Mucosa of gallbladder (tissue), 1 donor: ENCODE measurements at places on chromosomes 2 and 18. TPM values are rescaled to one million over a fixed set of nuclear protein-coding genes. Genes with fewer than 3 reads are reported as not detected.

Gene CHRND
- total RNA-seq, result not detected

Gene PAIP2B
- 6.9 TPM for total RNA-seq

Gene ARHGAP28
- 11.2 TPM for total RNA-seq

Gene HDLBP
- total RNA-seq, result 464 TPM

Gene MC4R
- total RNA-seq, result not detected

Gene CDH2
- total RNA-seq, result 3.1 TPM

Gene UGT1A3
- total RNA-seq, result 0.86 TPM

Gene ANKRD39
- total RNA-seq, result 19.1 TPM

Gene KCNG3
- total RNA-seq, result 0.12 TPM

Gene SLC16A14
- total RNA-seq, result 8.8 TPM

Gene TUBB8B
- not detected for total RNA-seq

Gene MRPL19
- total RNA-seq, result 45.4 TPM

Gene GPBAR1
- total RNA-seq, result 49.3 TPM

Gene LYG1
- total RNA-seq, result 1.6 TPM

Gene MOGAT1
- total RNA-seq, result 102 TPM

Gene TMX3
- total RNA-seq, result 28.5 TPM

Gene GCC2
- total RNA-seq, result 85.7 TPM

Gene XIRP2
- 0.06 TPM for total RNA-seq

Gene MRPS5
- total RNA-seq, result 54.0 TPM

Gene SP9
- total RNA-seq, result not detected

Gene UGT1A4
- total RNA-seq, result 5.2 TPM

Gene MAP2
- total RNA-seq, result 43.9 TPM

Gene HTRA2
- total RNA-seq, result 31.0 TPM

Gene MAL
- 2.9 TPM for total RNA-seq

Gene TSPYL6
- total RNA-seq, result not detected

Gene VAMP8
- 178 TPM for total RNA-seq

Gene ANKRD62
- total RNA-seq, result not detected

Gene VIL1
- 328 TPM for total RNA-seq

Gene CAPN14
- total RNA-seq, result 0.14 TPM

Gene KIF5C
- 3.5 TPM for total RNA-seq

Gene DLX2
- total RNA-seq, result 0.14 TPM

Gene DYNAP
- not detected for total RNA-seq

Gene CPLX4
- total RNA-seq, result not detected

Gene FOXI3
- not detected for total RNA-seq

Gene NR4A2
- total RNA-seq, result 11.9 TPM

Gene MC5R
- not detected for total RNA-seq

Gene HOXD10
- not detected for total RNA-seq

Gene MYL12B
- 342 TPM for total RNA-seq

Gene ACYP2
- 28.7 TPM for total RNA-seq

Gene SRD5A2
- total RNA-seq, result 0.09 TPM

Gene ANKRD30BL
- total RNA-seq, result not detected

Gene IFT172
- 54.4 TPM for total RNA-seq

Gene ADCY3
- 30.1 TPM for total RNA-seq
